Activated naive CD4-positive, alpha-beta T cell treated with Interleukin-2 at 50 U/mL for 16 hours (primary cell): ENCODE measurements at places on chromosomes 7 and 10.

DNA sequence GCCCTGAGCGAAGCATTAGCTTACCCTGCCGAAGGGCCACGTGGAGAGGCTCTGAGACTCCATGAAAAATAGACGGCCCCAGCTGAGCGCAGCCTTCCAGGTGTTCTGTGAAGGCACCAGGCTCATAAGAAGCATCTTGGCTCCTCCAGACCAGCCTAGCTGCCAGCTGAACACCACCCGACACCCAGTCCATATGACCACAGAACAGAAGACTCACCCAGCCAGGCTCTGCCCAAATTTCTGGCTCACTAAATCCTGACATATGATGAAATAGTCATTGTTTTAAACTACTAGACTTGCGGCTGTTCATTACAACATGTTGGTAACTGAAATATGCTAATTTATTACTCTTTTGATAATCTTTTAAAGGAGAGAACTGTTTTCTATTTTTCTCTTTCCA lies 99.5 kb upstream of the ABI1 start:
- no peak for DNase-seq

DNA sequence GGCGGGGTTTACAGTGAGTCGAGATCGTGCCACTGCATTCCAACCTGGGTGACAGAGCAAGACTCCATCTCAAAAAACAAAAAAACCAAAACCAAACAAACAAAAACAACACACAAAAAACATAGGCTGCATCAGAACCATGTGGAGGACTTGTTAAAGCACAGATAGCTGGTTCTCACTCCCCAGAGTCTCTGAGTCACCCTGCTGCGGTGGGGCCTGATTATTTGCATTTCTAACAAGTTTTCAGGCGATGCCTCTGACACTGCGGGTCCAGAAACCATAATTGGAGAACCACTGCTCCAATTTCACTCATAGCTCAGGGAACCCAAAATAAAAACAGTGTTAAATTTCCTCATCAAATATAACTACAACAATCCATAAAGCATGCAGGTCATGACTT lies 816.7 kb downstream of the MAGI2 start:
- DNase-seq: no peak

DNA sequence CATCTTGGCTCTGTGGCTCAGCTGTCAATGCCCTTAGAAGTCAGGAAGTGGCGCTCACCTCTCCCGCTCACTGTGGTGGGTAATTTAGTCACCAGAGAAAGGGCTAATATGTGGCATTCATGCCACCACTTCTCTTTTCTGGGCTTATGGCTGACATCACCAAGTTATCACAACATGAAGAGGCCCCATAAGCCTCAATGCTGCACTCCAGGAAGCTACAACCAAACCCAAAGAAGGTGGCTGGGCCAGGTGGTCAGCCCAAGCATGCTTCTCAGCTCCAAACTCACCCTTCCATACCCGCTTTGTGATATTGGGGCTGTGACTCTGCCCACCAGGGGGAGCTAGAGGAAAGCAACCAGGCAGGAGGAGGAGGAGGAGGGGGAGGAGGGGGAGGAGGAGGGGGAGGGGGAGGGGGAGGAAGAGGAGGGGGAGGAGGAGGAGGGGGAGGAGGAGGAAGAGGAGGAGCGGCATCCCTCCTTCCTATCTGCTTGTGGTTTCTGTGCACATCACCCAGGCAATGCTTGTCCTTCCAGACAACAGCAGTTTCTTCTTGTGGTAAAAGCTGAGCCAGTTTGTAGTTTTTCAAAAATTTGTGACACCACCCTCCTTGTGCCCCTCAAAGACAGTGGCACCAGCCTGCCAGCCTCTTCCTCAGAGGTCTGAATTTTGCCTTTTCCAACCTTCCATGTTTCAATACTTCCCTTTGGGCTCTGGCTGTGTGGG lies 42.1 kb downstream of the CYP26A1 start:
- DNase-seq: peak; percentile 71

DNA sequence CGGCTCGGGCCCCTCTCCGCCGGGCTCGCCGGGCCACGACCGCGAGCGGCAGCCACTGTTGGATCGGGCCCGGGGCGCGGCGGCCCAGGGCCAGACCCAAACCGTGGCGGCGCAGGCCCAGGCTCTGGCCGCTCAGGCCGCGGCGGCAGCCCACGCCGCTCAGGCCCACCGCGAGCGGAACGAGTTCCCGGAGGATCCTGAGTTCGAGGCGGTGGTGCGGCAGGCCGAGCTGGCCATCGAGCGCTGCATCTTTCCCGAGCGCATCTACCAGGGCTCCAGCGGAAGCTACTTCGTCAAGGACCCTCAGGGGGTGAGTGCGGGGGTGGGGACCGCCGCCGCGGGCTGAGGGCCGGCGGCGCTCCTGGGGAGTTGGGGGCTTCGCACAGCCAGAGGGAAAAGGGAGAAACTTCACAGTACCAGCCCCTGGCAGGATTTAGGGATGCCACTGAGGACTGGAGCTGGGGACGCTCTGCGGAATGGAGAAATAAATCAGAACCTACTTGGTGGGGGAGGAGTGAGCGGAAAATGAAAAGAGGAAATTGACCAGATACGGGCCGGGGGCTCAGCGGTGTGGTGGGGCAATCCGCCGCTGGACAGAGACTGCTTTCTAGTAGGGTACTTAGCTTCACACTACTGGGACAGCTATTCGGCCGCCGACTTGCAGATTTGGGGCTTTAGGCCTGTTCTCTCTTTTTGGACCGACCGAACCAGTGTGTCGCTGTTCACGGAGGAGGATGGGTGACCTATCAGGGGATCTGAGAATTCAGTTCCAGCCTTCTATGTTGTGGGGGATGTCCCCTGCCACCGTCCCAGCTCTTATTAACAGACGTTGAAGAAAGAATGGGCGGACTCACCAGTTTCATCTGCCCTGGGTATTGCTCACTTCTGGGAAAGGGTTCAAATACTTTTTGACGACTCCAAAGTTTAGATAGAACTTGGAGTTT lies 669 bp downstream of the PI4K2A start:
- DNase-seq: peak; percentile 23

DNA sequence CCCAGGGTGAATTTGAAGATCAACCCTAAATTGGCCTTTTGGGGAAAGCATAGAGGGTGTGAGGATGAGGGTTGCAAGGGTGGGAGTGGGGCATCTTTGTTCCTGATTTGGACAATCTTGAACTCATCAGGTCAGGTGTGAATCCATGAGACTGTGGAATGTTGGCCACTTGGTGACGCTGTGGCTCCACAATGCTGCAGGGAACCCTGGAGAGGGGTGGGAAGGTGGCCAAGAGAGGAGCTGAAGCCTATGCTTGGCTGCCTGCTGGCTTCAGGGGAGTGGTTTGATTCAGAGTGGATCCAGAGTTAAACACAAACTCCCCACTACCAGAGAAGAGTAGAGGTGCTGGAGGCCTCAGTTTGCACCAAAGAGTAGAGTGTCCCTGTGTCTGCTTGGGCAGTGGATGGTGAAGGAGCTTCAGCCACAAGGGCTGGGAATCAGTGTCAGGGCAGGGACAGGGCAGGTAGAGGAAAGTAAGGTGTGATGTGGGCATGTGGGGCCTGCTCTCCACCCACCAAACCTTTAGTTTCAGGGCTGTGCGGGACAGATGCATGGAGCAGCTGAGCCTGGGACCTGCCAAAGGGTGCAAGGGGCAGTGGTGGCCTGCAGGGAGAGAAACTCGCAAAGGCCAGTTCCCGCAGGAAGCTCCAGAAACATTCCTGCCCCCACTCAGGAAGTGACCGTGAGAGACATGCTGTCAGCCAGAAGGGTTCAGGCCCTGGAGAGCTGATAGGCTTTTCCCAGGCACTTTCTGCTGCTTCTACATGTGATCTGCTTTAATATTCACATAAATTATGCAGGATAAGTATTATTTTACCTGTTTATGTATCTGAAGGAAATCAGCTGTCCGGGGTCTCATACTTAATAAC lies 81.0 kb upstream of the PRSS58 start:
- no peak for DNase-seq

DNA sequence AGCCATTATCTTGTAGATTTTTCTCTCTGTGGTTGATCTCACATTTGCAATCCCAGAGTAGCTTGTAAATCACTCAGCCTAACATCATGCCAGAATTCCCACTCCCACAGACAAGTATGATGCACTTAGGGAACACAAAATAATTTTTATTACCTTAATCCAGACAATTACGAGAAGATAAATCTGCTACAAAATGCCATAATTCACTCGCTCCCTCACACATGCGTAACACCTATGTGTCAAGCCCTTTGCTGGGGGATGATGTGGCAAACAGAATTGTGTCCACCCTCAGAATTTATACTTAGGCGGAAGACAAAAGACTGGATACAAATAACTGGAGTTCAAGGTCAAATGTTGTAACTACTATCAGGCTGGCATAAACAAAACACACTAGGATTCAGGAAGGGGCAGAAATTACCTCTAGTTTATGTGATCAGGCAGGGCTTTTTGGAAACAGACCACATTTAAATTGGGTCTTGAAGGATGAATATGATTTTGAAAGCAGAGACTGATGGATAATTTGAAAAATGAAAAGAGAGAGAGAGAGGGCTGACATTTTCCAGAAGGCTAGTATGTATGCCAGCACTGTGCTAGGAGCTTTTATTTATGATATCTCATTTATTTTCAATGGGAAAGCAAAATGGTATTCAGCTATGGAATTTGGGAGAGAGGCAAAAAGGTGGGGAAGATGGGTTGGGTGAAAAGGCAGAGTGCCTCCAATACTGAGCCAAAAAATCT lies 69.8 kb downstream of the DOCK4 start:
- DNase-seq: no peak

DNA sequence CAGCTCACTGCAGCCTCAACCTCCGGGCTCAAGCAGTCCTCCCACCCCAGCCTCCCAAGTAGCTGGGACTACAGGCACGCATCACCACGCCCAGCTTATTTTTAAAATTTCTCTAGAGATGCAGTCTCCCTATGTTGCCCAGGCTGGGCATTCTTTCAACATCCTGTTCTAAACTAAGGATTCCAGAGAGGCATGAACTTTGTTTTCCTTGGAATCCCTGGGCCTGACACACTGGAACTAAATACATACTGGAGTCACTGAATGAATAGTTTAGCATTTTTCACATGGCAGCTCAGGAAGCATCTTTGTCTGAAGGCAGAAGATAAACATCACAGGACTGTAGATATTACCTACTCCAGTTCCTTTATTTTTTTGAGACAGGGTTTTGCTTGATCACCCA lies 108.7 kb downstream of the ITIH5 start:
- no peak for DNase-seq

DNA sequence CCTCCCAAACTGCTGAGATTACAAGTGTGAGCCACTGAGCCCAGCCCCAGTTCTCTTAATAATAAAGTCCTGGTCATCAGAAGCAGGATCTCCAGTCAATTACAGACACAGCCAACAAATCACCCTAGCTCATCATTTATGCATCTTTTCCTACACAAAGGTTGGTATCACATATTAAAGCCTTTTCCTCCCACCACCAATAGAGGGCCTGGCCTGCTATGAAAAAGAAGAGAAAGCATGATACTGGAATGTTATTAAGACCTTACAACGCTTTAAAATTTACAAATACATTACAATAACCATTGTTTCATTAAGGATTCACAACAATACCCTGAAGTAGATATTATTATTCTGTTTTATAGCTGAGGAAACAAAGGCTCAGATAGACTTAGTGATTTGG lies 25.9 kb downstream of the VAX1 start:
- DNase-seq: no peak

DNA sequence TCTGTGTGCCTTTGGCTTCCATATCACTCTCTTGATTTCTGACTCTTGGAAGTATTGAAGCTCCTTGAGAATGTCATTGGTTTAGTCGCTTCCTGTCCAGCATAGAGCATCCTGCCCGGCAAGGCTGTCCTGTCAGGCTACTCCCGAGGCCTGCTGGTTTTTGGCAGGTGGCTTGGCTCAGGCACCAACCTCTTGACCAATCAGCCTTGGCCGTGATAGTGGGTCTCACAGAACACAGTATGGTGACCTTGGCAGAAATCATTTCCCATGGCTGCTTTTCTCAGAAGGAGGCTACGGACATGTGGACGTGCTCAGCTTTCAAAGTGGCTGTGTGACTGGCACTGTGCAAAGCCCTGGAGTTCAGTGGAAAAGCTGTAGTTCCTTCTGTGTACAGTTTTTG lies 516.9 kb downstream of the REEP3 start:
- DNase-seq: no peak

DNA sequence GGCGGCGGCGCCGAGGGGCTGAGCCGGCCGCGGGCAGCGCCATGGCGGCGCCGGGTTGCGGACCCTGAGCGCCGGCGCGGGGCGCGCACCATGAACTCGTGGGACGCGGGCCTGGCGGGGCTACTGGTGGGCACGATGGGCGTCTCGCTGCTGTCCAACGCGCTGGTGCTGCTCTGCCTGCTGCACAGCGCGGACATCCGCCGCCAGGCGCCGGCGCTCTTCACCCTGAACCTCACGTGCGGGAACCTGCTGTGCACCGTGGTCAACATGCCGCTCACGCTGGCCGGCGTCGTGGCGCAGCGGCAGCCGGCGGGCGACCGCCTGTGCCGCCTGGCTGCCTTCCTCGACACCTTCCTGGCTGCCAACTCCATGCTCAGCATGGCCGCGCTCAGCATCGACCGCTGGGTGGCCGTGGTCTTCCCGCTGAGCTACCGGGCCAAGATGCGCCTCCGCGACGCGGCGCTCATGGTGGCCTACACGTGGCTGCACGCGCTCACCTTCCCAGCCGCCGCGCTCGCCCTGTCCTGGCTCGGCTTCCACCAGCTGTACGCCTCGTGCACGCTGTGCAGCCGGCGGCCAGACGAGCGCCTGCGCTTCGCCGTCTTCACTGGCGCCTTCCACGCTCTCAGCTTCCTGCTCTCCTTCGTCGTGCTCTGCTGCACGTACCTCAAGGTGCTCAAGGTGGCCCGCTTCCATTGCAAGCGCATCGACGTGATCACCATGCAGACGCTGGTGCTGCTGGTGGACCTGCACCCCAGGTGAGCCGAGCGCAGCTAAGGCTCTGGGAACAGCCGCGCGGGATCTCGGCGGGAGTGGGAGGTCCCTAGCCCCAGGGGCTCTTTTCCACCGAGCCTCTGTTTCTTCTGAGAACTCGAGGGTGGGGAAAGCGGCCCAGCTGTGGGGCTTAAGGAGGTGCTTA lies at the start of gene GPR26:
TSS of gene GPR26 (plus strand) at position 38 of the 919 bp plus-strand sequence. CDS start at position 91, 53 bp downstream.
- DNase-seq: no peak

GRCh38 chr7:134186027-134186426 lies 58.9 kb downstream of the LRGUK start:
- no peak for DNase-seq

- no peak for DNase-seq
Observed at GRCh38 chr7:19617901-19618300, 90.9 kb downstream of the POLR1F start.

GRCh38 chr7:151431281-151431767 lies 8.6 kb downstream of the CRYGN start:
- DNase-seq: no peak

- DNase-seq: no peak
Observed at GRCh38 chr10:106111246-106111645, 1053.3 kb downstream of the SORCS1 start.
